ENCODE measurements at places on chromosomes 11 and 22.

DNA sequence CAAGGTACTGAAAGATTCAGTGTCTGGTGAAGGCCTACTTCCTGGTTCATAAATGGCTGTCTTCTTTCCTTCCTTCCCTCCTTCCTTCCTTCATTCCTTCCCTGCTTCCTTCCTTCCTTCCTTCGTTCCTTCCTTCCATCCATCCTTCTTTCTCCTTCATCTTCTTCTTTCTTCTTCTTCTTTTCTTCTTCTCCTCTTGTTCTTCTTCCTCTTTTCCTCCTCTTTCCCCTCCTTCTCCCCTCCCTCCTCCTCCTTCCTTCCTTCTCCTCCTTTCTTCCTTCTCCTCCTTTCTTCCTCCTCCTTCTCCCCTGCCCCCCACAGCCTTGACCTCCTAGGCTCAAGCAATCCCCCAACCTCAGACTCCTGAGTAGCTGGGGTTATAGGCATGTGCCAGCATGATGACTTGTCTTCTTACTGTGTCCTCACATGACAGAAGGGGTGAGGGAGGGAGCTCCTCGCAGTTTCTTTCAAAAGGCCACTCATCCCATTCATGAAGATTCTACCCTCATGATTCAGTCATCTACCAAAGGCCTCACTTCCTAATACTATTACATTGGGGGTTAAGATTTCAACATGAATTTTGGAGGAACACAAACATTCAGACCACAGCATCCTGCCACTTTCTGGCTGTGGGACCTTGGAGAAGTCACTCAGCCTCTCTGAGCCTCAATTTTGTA is 22.6 kb upstream of the CCDC134 start:
- DNase-seq, result no peak

DNA sequence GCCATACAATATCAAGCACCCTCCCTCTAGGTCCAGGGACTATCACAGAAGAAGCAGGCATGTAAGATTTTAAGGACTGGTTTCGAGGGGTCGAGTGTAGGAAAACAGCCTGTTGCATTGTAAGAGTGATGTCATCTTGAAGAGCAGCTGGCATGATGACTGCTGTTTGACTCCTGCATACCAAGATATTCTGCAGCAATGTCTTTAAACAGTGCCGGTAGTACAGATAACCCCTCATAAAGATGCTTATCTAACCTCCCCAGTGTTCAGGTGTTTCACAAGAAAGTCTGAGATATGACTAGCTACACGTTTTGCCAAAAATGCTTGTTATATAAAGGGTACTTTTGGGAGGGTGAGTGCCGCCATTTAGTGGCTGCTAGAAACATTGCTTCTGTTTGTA is 12.0 kb downstream of the FAM111A start:
- no peak for DNase-seq

GRCh38 chr11:112086422-112087191 is at the start of the genes SDHD and TIMM8B:
Gene SDHD, plus strand, starts transcription at chr11:112086873. Its CDS starts 35 bp downstream, at chr11:112086908.
Gene TIMM8B, minus strand, starts transcription at chr11:112086756. Its CDS starts 33 bp downstream, at chr11:112086723.
- peak; percentile 91 for DNase-seq

DNA sequence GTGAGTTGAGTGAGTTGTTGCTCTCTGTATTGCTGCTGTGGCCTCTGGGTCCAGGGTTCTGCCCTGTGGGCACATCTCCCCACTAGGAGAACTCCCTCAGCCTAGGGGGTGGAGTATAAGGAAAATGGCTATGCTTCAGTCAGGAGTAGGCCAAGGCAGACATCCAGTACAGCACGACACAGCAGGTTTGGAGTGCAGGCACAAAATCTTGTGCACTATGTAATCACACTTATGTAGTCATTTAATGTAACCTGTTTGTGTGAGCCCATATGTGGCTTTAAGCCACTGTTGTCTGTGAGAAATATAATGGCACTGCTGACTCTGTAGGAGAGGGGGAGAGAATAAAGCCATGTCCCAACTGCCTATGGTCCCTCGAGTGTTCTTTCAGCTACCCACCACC is 90.1 kb downstream of the CCDC83 start:
- no peak for DNase-seq

DNA sequence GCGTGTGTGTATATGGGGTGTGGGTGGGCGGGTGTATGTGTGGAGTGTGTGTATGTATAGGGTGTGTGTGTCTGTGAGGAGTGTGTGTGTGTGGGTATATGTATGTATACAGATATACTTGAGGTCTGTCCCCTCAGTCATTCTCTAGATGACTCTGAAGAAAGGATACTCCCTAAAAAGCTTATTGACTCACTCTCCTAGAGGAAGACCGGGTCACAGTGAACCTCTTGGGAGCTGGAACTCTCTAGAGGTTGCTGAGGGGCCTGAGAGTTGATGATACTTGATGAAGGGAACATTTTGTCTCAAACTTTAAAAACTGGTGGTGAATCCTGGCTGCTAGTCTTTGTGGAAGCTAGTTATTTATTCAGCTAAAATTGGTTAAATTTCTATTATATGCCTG is 15.1 kb downstream of the STX3 start:
- DNase-seq, result no peak

- DNase-seq, result no peak
These were observed 136.4 kb downstream of the TRIM44 start for GRCh38 chr11:35798983-35799382.

- DNase-seq, result peak; percentile 36
These were observed 108.5 kb downstream of the CD44 start for GRCh38 chr11:35247428-35247827.

- DNase-seq, result no peak
These were observed 323.0 kb upstream of the CCDC90B start for GRCh38 chr11:83609191-83609590.

DNA sequence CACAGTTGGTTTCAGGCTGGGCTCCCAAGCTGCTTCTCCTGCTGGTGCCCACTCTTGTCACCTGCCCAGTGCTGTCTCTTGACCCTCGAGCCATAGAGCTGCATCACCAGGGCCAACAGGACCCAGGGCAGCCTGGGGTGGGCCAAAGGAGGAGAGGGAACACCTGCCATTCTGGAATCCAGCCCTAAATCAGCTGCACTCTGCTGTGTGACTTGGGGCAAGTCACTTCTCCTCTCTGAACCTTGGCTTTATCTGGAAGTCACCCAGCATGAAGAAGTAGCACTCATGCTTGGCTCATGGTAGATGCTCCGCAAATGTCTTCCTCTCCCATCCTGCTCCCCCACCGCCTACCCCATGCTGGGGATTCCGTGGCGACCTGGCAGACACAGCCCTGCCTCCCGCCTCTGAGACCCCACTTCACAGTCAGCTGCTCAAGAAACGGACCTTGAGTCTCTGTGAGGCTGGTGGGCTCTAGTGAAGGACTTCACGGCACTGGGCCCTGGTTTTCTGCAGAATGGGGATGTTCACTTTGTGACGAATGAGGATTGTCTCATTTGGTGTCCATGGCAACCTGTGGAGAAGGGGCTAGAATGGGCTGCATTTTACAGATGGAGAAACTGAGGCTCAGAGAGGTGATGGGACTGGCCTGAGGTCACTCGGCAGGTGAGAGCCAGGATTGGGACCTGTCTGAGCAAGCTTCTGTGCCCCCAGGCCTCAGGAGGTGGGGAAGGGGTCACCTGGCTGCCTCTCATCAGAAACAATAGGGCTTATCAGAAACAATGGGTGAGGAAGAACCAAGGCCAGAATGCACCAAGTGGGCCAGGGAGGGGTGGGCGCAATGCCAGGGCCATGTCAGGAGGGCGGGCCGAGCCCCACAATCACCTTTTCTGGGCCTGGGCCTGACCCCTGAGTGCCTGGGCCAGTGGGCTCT is 12.4 kb downstream of the EMID1 start:
- no peak for DNase-seq

DNA sequence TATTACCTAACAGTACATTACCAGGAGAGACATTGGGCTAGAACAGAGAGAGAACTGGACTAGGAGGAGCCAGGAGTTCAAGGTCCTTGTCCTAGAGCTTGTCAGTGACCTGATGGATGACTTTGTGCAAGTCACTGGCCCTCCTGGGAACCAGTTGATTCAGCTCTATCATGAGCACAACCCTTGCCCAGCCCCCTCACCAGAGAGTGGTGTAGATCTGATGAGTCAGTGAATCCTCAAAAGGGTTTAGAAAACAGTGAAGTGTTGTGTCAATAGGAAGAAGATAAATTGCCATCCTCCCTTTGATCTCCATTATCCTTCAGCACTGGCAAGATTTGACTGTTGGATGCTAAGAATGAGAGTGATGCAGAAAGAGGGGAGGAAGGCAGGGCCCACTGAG is 24.3 kb downstream of the NEU3 start:
- DNase-seq, result no peak

- DNase-seq, result no peak
These were observed 82.0 kb downstream of the KIRREL3 start for GRCh38 chr11:126918556-126918955.

GRCh38 chr11:43942662-43943371 is 380 bp downstream of the C11orf96 start:
- DNase-seq, result no peak

DNA sequence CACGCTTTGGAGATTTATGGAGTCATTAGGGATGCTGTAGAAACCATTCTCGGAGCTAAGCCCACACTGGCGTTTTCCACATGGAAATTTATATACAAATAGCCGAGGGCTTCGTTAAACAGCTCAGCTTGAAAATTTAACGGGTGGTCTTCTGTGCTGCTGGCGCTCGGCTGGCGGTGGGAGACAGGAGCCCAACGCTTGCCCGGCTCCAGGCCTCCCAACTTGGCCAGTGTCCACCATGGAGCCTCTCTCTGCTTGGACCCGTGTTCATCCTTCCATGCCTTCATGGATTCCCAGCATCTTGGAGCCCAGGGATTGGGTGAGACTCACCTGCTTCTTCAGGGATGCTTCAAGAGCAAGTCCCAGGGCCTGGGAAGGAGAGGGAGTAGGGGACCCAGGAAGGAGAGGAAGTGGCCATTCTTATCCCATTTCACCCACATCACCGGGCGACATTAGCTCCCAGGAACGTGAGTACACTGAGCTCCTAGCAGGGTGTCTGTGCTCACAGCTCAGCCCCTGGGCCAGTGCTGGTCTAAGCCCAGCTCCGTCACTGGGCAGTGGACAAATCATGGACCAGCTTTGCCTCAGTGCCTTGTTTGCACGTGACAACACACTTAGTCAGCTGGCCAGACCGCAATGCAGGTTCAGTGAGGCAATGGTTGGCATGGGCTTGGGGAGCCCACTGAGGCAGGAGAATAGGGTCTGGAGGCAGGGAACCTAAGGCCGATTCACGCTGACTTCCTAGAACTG is 944.3 kb downstream of the BRD1 start:
- peak; percentile 15 for DNase-seq

GRCh38 chr11:59791639-59792038 is 18.9 kb downstream of the MRPL16 start:
- no peak for DNase-seq

GRCh38 chr11:117859061-117859460 is 17.4 kb downstream of the FXYD6 start:
- DNase-seq, result peak; percentile 1

- DNase-seq, result no peak
These were observed 283.9 kb upstream of the CNTN5 start for GRCh38 chr11:98736833-98737232.

GRCh38 chr11:113593698-113594308 is 112.3 kb downstream of the TMPRSS5 start:
- no peak for DNase-seq

- no peak for DNase-seq
These were observed 15.9 kb downstream of the RTN4RL2 start for GRCh38 chr11:57476047-57476756.

DNA sequence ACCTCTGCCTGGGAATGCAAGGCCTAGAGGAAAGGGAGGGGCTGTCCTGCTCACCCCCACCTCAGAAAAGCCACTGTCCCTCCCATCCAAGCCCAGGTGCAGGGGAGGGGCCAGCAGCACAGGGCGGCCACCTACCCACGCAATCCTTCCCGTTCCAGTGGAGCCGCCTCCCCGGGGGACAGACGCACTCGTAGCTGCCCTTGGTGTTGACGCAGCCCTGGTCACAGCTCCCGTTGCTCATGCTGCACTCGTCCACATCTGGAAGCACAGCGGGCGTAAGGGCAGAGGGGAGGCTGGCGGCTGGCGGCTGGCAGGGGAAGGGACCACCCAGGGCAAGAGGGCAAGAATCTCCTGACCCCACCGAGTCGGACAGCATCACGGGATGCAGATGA is 40.3 kb upstream of the TTLL12 start:
- DNase-seq, result no peak

DNA sequence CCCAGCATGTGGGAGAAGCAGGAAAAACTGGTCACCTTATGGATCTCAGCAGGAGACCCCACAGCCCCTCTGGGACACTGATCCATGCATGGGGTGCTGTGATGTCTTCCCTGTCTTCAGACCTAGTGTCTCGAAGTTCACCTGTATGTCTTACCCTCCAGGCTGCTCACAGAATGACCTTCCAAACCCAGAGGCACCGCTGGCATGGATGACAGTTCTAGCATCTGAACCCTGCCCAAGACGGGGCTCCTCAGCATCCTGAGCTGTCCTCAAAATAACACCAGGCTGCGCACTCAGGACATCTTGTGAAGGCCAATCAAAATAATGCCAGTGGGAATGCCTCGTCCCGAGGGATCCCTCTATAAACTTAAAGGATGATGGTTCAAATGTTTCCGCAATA is 824.9 kb downstream of the TBC1D22A start:
- no peak for DNase-seq

DNA sequence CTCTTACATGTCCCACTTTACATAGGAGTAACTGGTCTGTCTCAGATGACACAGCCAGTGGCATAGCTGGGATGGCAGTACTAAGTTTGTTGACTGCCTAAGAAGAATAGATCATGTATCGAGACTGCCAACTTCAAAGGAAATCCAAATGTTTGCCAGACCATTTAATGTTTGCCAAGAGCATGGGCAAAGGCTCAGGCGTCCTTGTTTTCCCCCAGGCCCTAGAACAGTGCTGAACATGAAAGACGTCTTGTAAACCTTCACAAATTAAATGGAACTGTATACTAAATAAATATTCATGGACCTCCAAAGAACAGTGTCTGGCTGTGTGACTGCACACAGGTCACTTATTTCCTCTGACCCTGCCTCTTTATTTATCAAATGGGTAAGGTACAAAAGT is 234.7 kb upstream of the CCDC90B start:
- no peak for DNase-seq

GRCh38 chr11:86548271-86548917 is 124.0 kb downstream of the ME3 start:
- no peak for DNase-seq

GRCh38 chr11:64267207-64267945 is 16.0 kb downstream of the PLCB3 start:
- no peak for DNase-seq

DNA sequence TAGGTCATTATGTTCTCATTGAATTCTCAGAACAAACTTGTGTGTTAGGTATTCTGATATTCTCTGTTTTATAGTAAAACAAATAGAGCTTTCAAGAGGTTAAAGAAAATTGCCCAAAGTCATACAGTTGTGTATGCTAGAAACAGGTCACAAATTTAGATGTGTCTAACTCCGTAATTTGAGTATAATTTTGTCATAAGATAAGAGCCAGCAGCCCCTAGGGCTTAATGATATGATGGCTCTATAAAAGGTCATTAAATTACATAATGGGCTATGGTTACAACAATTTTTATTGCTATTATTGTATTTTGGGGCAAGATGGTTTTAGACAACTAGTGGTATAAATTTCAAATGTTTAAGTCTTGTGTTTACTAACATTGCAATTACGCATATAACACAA is 701.9 kb downstream of the LUZP2 start:
- DNase-seq, result no peak

All from activated CD4-positive, CD25-positive, alpha-beta regulatory T cell treated with anti-CD3 and anti-CD28 coated beads, Interleukin-2, amount 50 U/mL, for 72 hours (primary cell).